ENCODE measurements at places on chromosomes 16 and 17.
A peak's percentile ranks its signal among the peaks of the same experiment; 100 is the strongest.

DNA sequence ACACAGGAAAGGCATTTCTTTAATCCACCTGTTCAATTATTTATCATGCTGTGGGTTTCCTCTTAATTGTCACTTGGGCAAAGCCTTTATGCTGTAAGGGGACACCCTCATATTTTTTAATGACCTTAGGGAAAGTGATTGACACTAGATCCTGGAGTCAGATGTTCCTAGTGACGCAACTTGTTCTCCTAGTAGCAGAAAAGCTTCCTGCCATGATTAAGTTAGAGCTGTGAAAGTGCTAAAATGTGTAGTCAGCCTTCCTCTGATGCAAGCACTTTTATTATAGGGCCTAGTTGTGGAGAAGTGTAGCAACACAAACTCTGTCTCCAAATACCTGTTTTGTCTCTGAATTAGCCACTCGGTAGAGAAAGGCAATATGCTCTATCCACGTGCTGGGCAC lies 12.3 kb downstream of the TMEM100 start:
- no peak for DNase-seq

DNA sequence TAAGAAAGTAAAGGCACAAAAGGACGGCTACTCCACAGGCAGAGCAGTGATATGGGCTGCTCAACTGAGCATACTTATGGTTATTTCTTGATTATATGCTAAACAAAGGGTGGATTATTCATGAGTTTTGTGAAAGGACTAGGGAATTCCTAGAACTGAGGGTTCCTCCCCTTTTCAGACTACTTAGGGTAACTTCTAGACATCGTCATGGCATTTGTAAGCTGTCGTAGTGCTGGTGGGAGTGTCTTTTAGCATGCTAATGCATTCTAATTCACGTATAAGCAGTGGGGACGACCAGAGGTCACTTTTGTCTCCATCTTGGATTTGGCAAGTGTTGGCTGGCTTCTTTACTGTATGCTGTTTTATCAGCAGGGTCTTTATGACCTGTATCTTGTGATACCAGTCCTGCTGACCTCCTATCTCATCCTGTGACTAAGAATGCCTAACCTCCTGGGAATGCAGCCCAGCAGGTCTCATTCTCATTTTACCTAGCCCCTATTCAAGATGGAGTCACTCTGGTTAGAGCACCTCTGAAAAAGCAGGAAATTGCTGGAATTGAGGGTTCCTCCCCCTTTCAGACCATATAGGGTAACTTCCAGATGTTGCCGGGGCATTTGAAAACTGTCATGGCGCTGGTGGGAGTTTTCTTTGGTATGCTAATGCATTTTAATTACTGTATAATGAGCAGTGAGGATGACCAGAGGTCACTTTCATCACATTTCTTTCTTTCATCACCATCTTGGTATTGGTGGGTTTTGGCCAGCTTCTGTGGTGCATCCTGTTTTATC lies 388.5 kb downstream of the XYLT1 start:
- DNase-seq, result no peak

GRCh38 chr16:30738984-30739951 lies 9.0 kb upstream of the PHKG2 start:
- DNase-seq, result peak; percentile 62

- DNase-seq, result peak; percentile 85
Measured at GRCh38 chr17:386141-386876, 33.7 kb upstream of the RPH3AL start.

DNA sequence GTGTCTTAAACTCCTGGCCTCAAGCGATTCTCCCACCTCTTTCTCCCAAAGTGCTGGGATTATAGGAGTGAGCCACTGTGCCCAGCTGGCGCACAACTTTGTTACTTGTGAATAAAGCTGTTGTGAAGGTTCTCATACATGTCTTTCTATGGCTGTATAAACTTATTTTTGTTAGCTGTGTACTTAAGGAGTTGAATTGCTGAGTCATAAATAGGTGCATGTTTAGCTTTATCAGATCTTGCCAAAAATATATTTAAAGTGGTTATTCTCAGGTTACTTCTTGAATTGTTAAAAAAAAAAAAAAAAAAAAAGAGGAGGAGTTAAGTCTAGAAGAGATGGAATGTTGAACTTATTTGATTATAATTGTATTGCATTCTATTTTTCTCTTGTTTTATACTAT lies 47.6 kb upstream of the IRX3 start:
- no peak for DNase-seq

GRCh38 chr17:33292981-33293867 lies at the start of gene ASIC2:
ASIC2 (minus strand) TSS chr17:33293295.
- DNase-seq, result peak; percentile 84

GRCh38 chr17:55911186-55911585 lies 160.3 kb downstream of the PCTP start:
- DNase-seq, result no peak

- no peak for DNase-seq
Measured at GRCh38 chr17:35895636-35896587, 15.8 kb upstream of the CCL5 start.

DNA sequence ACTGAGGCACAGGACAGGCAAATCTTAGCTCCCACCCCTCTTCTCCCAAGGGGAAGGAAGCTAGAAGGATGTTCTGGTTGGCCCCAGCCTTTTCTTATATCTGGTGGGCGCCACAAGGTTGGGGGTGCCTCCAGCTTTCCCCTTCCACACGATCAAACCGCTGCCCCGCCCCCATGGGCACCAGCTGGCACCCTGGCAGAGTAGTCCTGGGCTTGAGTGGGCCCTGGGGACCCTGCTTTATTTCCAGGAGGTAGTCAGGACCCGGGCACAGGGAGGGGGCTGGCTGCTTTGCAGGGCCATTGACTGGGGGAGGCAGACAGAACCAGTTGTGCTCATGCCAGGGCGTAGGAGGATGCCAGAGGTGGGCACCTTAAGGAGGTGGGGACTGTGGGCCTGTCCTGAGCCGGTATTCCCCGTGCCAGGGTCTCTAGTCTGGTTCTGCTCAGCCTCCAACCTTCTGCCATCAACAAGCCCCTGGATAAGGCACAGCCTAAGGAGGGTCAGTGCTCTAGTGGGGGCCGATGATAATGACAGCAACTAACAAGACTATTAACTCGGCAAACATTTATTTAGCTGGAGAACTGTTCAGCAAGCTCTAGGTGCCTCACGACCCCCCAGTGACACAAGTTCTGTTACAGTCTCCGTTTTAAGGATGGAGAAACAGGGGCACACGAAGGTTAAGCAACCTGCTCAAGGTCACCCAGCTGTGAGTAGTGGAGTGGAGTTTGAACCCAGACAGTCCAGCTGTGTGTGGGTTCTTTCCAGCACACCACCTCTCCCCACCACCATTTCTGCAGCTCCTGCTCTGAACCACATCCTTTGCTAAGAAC lies 7.6 kb upstream of the PPP1R1B start:
- DNase-seq, result no peak

DNA sequence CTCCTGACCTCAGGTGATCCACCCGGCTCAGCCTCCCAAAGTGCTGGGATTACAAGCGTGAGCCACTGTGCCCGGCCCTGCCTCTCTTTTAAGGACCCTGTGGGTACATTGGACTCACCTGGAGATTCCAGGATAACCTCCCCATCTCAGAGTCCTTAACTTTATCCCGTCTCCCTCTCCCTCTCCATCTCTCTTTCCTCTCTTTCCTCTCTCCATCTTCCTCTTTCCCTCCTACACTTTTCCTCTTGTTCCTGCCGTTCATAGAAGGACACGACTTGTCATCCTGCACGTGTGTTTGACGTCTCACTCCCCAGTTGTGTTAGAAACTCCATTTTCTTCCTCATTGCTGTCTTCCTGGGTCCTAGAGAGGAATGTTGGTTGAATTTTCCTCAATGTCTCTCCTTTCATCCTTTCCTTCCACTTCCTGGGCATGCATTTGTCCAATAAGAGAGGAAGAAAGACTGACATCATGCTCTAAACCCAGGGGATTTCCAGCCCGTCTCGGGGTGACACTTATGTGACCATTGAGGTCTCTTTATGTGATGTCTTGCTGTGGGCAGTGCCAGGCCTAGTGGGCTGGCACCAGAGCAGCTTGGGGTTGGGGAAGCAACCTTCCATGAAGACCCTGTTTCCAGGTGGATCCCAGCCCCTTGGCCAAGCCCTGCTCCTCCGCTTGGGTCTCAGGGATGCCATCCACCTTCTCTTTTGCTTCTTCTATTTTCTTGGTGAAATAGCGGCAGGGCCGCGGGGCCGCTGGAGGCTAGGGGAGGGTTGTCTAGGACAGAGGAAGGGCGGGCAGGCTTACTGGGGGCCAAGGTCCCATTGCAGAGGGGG lies 39.8 kb upstream of the IRF8 start:
- DNase-seq, result no peak

GRCh38 chr16:29899516-29900101 lies at the start of gene SEZ6L2:
SEZ6L2 (minus strand) TSS chr16:29899550; CDS start chr16:29899019, 531 bp downstream.
- DNase-seq, result peak; percentile 96

GRCh38 chr16:69014811-69015210 lies 90.6 kb upstream of the HAS3 start:
- no peak for DNase-seq

DNA sequence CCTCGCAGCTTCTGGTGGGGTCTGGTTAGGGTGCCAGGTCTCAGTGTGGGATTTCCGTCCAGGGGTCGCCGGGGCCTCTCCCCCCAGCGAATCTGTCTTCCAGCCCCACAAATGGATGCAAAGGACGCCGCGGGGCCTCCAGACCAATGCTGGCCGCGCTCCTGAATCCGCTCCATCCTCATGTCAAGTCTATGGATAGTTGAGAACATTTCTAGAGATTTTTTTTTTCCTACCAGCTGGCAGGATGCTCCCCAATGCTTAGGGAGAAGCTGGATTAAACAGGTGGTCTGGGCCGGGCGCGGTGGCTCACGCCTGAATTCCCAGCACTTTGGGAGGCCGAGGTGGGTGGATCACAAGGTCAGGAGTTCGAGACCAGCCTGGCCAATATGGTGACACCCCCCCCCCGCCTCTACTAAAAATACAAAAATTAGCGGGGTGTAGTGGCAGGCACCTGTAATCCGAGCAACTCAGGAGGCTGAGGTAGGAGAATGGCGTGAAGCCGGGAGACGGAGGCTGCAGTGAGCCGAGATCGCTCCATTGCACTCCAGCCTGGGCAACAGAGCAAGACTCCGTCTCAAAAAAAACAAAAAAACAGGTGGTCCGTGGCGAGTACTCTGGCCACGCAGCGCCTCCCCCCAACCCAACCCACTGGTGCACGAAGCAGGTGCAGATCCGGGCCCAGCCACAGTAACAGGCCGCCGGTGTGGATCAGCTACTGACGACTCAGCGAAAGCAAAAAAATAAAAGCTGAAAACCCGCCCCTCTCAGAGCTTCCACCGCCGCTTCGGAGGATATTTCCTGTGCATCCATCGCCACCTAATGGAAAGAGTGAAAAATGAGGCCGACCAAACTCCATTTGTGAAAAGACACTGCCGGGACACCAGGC lies 1.1 kb upstream of the NXN start:
- DNase-seq, result peak; percentile 93

DNA sequence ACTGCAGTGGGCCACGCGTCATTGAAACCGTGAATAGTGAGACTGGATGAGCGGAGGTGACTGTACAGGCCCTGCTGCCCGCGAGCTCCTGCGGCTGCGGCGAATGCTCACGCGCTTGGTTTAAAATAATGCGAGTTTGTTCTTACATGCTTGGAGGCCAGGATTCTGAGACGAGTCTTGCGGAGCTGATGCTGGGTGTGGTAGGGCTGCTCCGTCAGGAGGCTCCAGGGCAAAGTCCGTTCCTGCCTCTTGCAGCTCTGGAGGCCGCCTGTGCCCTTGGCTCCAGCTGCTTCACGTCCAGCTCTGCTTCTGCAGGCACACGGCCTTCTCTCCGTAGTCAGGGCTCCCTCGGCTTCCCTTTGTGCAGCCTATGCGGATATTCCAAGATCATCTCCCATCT lies 9.5 kb downstream of the ACSF3 start:
- DNase-seq, result no peak

GRCh38 chr16:49009204-49009603 lies 272.4 kb downstream of the CBLN1 start:
- DNase-seq, result no peak

- peak; percentile 56 for DNase-seq
Measured at GRCh38 chr16:2518823-2519710, 1.1 kb upstream of the AMDHD2 start.

DNA sequence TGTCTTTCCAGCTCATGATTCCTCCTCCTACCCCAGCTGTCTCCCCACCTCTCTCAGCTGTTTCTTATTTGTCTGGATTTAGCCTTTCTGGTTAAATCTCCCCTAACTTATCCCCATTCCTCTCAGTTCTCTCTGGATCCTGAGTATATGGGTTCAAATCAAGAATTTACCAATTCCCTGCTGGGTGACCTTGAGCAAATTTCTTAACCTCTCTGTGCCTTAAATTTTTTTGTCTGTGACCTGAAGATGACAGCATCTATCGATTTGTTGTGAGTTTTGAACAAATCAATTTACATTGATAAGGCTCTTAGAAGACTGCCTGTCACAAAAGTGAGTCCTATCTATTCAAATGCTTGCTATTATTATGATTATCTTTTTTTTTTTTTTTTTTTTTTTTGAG lies 2.0 kb upstream of the KCNG4 start:
- DNase-seq, result no peak

DNA sequence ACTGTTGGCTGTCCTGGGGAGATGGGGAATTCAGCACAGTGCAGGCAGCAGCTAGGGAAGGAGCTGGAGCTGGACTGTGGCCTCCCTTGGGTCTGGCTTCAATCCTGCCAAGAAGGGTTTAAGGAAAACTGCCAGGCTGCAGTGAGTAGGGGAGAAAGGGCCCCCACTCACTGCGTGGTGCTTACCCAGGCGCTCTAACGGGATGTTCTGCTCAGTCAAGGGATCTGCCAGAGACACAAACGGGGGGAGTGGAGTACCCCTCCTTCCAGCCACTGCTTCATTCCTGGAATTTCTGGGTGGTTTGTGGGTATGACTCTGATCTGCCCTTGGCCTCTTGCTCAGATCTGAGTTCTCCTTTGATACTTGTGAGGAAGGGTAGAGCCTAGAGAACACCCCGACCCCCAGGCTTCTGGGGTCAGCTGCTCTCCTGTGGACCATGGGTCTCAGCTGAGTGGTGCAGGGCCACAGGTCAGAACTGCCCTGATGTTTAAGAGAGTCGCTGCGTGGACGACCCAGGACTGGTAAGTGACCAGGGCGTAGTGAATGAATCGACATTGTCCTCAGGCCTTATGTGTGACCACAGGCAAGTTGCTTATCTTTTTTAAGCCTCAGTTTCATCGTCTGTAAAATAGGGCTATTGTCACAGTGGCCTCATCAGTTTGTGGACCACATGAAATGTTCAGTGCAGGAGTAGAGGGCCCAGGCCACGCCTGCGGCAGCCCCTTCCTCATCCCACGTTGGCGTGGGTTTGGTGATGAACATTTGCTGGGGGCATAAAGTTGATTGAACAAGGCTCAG lies 9.6 kb downstream of the CRISPLD2 start:
- no peak for DNase-seq

- no peak for DNase-seq
Measured at GRCh38 chr16:12214509-12214908, 238.0 kb downstream of the SNX29 start.

- peak; percentile 75 for DNase-seq
Measured at GRCh38 chr17:82272495-82273326, 789 bp downstream of the CSNK1D start.
